ENCODE measurements at places on chromosomes 16 and 17.

- DNase-seq = no peak
Measured at GRCh38 chr16:28531777-28532744, 6.7 kb downstream of the NUPR1 start.

DNA sequence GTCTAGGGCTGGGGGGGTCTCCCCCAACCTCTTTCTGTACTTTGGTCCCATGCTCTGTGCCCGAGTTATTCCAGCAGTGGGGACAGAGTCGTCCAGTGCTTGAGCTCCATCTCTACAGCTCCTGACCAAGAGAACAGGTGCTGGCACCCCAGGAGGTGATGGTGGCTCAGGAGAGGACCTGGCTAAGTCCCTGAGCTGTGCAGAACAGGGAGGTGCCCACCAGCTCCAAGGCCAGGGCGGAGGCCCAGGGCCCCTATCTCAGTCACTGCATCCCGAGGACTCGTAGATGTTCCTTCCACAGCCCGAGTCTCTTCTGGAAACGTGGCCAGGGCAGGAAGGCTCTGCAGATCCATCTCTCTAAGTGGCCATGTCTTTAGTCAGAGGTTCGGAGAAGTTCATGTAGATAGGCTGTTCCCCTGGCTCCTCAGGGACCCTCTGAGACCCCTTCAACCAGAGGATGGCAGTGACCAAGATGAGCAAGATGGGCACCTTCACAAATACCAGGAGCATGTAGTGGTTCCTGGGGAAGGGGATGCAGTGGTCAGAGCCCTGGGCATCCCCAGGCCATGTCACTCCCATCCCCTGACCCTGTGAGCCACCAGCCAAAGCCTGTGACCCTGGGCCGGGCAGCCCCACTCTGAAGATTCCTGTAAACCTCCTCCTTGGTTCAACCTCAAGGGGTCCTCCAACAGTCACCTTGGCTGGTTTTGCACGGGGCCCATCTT is 8.7 kb downstream of the CD300LB start:
- no peak for DNase-seq

GRCh38 chr16:69707920-69708683 is 18.3 kb downstream of the NQO1 start:
- no peak for DNase-seq

DNA sequence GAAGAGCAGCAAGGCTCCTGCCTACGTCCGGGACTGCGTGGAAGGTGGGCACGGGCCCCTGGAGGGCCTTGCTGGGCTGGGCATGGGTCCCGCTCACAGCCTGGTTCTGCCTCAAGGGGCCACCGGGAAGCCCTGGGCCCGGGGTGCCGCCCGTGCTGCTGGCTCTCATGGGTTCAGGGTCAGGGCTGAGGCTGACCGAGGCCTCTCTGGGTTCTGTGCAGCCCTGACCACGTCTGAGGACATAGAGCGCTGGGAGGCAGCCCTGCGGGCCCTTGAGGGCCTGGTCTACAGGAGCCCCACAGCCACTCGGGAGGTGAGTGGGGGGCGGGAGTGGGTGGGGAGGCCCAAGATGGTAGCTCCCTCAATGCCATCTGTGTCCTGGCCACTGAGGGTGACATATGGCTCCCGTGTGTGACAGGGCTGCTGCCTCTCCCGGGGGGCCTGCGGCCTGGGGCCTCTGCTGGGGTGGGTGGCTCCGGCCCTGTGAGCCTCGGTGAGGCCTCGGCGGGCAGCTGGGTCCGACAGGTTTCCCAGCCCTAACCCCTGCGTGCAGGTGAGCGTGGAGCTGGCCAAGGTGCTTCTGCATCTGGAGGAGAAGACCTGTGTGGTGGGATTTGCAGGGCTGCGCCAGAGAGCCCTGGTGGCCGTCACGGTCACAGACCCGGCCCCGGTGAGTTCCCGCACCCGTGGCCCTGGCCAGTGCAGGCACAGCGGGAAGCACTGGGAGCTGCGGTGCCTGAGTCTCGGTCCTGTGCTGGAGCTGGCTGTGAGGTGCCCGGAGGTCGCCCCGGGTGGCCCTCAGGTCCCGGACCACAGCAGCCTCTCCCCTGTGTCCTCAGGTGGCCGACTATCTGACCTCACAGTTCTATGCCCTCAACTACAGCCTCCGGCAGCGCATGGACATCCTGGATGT is 9.2 kb downstream of the TELO2 start:
- DNase-seq = no peak

DNA sequence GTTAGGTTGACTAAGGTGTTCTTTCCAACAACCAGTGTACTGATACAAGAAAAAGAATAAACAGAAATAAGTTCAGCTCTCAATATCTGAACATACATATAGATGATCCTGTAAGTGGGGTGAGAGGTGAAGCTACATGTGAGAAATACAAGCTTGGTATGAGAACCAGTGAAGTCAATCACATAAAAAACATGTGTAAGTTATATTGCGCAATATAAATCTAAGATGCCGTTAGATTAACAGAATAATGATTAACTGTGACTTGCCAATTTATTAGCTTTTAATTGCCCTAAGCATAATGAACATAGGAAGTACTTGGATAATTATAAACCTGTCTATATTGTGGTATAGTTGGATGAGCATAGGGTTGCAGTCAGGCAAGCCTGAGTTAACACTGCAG is 1597.1 kb upstream of the GOT2 start:
- DNase-seq = no peak

DNA sequence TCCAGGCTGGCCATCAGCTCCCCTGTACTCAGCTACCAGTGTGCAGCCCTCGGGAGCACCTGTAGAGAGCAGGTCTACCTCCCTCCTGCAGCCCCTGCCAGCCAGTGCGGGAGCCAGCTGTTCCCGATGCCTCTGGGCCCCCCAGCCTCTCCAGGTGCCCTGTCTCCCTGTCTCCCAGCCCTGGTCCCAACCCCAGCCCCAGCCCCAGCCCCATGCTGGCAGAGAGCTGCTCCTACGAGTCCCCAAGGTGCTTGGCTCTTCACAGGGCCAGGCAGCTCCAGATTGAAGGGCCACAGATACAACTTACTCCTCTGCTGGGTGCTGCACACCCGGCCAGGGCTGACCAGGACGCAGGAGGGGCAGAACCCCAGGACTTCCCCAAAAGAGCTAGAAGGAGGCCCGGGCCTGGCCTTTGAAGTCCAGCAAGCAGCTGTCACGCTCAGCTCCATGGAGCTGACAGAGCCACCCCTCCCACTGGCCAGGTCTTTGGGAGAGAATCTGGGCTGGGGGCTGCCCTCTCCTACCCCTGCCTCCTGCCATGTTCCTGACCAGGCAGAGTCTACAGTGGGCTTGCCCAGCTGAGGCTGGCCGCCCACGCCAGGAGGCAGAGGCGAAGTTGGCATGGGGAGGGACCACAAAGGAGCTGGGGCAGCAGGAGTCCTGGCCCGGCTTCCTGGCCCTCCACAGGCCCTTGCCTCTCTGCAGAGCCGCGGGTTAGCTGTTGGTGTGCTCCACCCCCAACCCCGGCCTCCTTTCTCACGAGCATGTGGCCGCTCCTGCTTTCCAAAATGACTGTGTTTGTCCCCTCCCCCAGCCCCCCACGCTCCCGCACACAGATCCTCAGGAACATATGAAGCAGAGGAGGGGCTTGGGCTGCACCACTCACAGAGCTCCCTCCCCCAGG is 9.5 kb upstream of the ADAM11 start:
- DNase-seq = no peak

DNA sequence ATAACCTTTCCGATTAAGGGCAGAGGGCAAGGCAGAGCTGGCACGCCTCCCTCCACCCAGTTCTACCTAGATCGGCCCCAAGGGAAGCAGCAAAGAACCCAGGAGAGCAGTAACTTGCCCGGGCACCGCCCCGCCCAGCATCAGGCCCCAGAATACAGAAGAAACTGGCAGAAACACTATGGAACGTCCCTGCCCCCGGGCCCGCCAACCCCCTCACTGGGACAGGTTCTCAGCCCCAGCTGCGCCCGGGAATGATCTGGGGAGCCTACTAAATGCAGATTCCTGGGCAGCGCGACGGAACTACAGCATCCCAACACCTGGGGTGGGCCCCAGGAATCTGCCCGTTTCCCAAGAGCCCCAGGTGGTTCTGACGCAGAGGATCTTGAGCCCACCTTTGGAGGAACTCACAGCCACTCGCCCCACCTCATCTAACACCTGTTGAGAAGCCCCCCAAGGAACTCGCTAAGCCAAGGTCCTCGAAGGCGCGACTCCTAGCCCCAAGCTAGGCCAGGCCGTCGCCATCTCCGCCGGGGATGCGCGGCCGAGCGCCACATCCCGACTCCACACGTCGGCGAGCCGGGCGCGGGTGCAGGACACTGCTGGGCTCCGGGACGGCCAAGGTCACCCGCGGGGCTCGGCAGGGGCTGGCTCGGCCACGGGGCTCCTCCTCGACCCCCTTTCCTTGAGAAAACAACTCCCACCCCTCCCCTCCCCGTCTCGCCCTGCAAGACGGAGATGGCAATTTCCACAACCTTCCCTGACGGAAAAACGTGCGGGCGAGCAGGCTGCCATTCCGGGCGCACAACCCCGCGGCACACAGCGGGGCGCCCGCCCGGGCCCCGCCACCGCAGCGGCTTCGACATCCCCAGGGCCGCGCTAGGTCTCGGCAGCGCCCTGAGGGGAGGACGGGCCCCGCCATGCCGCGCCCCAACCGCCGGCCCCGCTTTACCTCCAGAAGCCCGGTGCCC is 913 bp downstream of the CDIP1 start:
- DNase-seq = no peak

- DNase-seq = no peak
Measured at GRCh38 chr16:58152246-58152868, 23.2 kb upstream of the CFAP20 start.

DNA sequence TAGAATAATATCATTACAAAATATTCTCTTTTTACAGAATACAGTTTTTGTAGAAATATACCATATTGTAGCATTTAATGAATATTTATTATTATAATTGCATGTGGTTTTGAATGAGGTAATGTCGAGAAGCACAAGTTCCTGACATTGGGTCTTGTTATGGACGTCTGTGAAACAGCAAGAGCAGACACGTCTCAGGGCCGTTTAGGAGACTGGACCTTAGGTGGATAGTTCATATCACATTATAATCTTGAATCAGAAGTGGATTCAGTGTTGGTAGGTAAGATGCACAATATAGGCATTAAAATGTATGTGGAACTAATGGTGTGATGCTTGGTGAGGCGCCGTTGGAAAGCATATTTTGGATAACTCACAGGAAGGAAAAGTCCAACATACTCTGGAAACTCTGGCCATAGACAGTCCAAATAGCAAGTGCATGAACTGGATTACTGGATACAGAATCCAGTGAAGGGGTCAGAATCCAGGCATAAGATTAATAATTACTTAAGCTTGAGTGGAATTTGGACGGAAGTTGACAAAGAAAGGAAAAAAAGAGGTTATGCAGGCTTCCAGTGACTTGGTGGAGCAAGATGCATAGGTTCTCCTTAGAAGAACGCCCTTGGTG is 17.2 kb downstream of the ABCA8 start:
- no peak for DNase-seq

- DNase-seq = peak; percentile 38
Measured at GRCh38 chr17:61139219-61139618, 260.4 kb upstream of the TBX2 start.

DNA sequence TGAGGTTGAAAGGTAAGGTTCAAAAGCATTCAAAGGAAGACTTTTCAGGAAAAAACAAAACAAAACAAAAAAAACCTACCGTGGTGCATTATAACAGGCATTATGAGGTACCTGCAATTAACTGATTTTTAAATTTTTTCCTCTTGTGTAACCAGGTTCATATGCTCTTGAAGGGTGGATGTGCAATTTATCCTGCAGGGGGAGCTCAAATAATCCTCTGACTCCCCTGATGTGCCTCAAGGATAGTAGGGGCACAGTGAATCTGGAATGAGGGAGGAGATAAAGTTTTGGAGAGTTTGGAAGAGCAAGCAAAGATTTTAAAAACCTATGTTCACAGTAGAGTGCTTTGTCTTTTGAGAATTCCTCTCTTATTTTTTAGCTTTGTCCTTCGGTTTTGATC is 1349.4 kb downstream of the CDH8 start:
- no peak for DNase-seq

DNA sequence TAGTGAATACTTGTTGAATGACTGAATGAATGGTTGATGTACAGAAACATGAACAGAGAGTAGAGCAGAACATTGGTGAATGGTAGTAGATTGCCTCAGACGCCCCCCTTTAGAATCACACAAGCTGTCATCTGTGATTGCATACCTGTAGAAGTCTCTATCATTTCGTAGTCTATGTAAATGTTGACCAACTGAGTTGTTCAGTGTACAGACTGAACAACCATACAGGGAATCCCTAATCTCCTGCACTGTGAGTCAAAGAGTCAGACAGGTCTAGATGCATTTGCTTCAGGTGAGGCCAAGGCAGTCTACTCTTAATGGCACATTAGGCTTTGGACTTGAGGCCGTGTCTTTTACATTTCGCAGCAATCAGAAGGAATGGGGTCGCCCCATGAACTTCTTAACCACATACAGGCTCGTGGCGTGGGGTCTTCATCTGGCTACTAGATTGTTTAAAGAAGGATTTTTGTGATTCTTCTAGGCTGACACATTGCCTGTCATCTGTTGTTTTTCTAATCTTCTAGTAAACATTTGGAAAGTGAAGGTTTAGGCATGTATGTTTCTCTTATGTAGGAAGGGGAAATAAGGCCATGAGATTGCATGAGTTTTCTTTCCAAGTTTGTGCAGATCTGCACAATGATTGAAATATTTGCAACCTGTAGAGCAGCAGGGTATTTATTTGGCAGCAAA is 157.4 kb downstream of the WWOX start:
- DNase-seq = no peak

DNA sequence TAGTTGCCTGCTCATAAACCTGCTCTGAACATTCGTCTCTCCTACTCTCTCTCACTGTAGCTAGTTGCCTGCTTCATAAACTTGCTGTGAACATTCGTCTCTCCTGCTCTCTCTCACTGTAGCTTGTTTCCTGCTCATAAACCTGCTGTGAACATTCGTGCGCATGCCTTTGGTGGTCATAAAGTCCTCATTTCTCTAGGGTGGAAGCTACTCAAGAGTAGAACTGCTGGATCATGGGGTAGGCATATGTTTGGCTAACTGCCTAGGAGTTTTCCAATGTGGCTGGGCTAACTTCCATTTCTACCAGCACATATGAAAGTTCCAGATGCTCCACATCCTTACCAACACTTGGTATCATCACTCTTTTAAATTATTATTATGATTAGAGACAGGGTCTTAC is 174.6 kb upstream of the RPH3AL start:
- DNase-seq = no peak

DNA sequence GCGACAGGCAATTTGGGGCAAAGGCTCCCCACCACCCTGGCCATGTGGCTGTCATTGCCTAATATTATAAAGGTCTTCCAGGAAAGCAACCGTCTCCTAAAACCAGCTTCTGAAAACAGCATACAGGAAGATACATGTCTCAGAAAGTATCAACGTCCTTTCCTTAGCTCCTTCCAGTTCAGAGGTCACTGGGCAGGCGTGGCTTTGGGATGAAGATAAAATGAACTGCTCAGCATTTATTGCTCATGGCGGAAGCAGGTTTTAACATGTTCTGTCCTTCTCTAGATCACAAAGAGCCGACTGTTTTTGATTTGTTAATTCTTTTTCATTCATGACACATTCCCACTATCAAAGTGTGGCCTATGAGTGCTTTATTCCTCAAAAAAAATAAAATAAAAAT is 8.0 kb downstream of the CFAP20 start:
- no peak for DNase-seq

DNA sequence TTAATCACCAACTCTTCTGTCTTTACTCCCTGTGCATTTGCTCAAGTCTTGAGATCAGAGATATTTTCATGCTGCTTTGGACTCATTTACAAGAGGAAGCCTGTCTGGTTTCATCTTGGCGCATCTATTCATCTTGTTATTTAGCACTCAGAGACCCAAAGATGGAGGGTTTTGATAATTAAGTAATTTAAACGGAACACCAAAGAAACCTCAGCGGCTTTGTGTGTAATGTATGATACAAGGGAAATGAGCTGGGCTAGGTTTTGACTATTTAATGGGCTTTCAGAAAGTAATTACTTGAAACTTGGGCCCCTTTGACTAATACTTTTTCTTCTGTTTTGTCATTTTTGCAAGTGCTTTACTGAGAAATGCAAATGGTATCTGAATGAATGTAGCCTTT is 66.2 kb upstream of the CACNG3 start:
- no peak for DNase-seq

Data from stimulated activated CD4-positive, alpha-beta T cell treated with anti-CD3 and anti-CD28 coated beads, Interleukin-2, amount 100 ng/mL, for 24 hours (primary cell).